A172 (cell line): ENCODE measurements at places on chromosomes 2 and 18.
A peak's percentile ranks its signal among the peaks of the same experiment; 100 is the strongest.

DNA sequence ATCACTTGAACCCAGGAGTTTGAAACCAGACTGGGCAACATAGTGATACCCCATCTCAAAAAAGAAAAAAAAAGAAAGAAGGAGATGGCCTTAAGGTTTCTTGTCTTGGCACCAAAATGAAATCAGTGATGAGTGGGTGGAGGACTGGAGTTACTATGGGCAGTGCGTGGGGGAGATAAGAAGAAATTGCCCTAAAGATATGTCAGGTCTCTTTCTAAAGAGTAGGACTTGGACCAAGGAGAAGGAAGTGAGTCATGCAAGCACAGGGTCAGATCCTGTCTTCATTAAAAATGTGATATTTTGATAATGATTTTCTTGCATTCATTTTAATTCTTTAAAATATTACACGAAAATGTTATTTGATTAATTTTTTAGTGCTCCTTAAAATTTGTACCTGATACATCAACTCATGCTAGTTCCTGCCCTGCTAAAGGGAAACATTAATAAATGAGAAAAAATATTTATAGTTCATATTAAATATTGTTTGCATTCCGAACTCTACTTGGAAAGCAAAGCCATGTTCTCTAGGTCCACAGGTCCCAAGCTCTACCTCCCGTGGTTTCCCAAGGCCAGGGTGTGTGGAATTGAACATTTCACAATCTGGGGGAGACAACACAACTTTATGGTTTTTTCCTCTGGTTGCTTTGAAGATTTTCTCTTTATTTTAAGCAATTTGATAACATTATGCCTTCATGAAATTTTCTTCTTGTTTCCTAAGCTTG is 62.6 kb upstream of the CTLA4 start:
- DNase-seq = peak; percentile 63

DNA sequence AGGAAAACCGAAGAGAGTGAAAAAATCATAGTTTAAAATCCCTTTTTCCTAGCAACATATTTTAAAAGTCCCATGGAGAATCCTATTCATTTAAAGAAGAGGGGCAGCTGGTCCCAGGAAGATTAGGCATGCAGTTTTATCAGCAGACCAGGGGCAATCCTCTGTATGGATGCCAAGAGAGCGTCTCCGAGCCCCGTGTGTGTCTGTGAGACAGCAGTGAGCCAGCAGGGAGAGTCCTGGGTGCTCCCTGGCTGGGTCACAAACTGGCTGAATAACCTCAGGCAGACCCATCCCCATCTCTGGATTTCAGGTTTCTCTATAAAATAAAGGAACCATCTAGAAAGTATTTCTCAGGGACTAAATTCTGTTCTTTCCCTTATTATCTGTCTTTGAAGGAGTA is 128.2 kb upstream of the RIOK3 start:
- DNase-seq = no peak

GRCh38 chr2:168494190-168494711 is 38.2 kb downstream of the CERS6 start:
- DNase-seq = no peak

GRCh38 chr18:27049969-27050368 is 135.1 kb downstream of the CHST9 start:
- no peak for DNase-seq

GRCh38 chr2:22281033-22281432 is 1103.9 kb upstream of the KLHL29 start:
- DNase-seq = no peak

GRCh38 chr18:45312555-45313126 is 302.6 kb upstream of the SLC14A2 start:
- no peak for DNase-seq

- DNase-seq = no peak
Measured at GRCh38 chr2:64296140-64296480, 151.9 kb upstream of the PELI1 start.

GRCh38 chr18:27843783-27844777 is 332.9 kb downstream of the CDH2 start:
- peak; percentile 91 for DNase-seq

GRCh38 chr18:13395577-13395976 is 177.0 kb downstream of the LDLRAD4 start:
- no peak for DNase-seq

GRCh38 chr2:230324503-230324902 is 2.5 kb upstream of the SP140L start:
- no peak for DNase-seq

- DNase-seq = no peak
Measured at GRCh38 chr2:129361688-129362087, 617.8 kb upstream of the RAB6C start.

- peak; percentile 40 for DNase-seq
Measured at GRCh38 chr2:85887566-85888019, 1.2 kb downstream of the ST3GAL5 start.

GRCh38 chr18:77140439-77141109 is 8.0 kb upstream of the MBP start:
- no peak for DNase-seq

DNA sequence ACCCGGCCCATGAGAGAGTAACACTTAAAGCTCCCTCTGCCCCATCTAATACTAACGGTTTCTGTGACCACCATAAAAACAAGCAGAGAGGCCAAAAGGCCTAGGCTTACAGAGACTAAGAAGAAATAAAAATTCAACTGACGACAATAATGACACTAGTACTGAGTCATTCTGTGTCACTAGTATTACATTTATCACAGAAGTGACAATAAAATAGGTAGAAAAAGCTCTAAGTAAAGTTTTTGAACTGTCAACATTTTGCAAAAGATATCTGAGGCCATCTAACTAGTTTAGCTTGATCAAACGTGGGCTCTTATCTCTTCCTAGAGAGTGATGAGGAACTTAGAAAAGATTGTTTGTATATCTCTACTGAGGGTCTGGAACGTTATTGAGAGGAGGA is 35.6 kb downstream of the AP1S3 start:
- peak; percentile 11 for DNase-seq
